ENCODE measurements at places on chromosomes 6 and 20. TPM values are rescaled to one million over a fixed set of nuclear protein-coding genes. Genes with fewer than 3 reads are reported as not detected.

Gene OPRL1
- total RNA-seq = 0.78 TPM

Gene MEP1A
- not detected for total RNA-seq

Gene ANKEF1
- 1.5 TPM for total RNA-seq

Gene GCNT2
- 14.6 TPM for total RNA-seq

Gene SMIM26
- total RNA-seq = 46.0 TPM

DNA sequence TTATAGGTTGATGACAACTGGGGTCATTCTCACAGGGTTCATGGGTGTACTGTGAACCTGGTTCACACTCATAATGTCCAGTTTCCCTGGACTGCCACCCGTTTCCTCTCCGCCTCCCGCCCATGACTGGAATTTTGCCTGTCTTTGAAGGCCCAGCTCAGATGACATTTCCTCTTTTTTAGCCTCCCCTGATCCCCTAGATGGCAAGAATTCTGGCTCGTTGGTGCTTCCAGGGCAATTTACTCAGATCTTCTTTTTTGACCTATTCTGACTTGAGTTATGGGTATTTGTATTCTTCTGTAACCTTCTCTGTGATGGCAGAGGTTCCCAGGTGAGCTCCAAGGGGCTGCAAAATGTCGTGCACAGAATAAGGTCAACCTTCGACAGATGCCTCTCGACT, 5.7 kb upstream of the CITED2 start:
- DNase-seq = no peak

DNA sequence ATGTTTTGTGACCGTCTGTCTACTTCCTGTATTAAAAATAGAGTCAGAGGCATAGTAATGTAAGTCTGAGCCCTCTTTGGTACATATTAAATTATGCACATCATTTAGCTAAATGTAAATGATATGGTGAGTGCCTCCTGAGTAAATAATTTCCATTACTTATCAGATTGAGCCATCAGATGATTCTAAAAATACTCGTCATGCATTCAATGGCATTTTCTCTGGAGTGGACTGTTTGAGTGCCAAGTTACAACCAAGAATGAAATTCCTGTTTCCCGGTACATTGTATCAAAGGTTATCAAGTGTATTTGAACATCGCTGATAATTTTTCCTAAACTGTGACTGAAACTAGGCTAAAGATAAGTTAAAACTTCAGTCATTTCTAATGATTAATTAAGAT, 81.0 kb downstream of the AKAP7 start:
- no peak for DNase-seq

DNA sequence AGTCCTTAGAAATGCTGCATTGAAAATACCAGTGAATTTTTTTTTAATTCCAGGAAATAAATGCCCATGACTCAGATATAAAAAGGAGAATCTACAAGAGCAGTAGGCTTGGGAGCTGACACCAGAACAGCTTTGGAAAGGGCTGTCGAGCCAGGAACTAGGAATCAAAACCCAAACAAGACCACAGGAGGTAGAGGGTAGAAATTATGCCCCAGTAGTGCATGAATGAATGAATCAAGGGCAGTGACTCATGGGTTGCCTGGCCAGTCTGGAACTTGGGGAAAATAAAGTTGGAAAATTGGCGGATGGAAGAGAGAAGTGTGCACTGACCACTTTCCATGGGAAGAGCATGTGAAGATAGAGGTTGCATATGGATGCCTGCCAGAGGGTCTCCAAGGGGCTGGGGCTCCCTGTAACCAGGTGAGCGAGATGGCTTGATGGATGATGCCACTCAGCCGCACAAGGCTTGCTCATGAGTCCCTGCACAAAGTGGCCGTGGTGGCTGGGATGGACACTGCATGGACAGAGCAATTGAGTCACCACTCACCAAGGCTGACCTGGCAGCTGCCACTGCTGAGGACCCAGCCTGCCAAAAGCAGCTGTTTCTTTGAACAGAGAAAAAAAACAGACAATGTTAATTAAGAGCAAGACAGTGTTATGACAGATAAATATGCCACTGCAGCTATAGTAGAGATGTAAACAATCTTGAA, 15.2 kb upstream of the MCCD1 start:
- DNase-seq = no peak

GRCh38 chr6:55675941-55676340, 96.9 kb upstream of the HMGCLL1 start:
- no peak for DNase-seq

DNA sequence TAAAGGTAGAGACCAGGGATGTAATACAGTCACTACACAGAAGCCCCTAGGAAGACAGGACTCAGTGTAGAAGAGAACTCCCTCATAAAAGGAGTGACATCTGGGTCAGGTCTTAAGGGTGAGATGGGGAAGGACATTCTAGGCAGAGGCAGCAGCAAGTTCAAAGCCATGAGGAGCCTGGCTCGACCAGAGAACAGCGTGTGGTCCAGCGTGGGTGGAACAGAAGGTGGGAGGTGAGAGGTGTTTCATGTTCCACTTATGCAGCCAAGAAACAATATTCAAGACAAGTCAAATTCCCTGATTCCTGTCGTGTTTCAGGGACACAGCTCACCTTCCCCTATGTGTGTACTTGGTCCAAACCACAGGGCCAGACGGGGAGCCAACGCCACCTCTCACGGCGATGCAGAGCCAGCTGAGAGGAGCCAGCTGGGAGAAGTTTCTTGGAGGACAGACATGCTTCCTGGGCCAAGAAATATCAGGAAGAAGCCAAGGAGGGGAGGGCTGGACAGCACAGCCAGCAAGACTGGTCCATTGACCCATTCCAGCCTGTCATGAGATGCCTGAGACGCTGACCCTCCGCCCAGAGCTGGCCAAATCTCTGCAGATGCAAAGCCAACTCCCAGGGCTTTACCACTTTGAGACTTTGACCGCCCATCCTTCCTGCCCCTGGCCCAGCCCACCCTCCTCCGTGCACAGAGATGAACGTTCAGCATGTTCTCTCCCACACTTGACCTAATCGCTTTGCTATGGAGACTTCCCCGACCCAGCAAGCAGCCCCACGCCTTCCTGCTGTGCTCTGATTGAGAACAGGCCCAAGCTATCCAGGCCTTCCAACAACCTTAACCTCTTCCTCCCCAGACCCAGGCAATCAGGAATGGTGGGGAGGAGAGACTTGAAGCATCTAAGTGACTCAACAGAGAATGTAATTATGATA, 113.8 kb downstream of the PRND start:
- peak; percentile 77 for DNase-seq

DNA sequence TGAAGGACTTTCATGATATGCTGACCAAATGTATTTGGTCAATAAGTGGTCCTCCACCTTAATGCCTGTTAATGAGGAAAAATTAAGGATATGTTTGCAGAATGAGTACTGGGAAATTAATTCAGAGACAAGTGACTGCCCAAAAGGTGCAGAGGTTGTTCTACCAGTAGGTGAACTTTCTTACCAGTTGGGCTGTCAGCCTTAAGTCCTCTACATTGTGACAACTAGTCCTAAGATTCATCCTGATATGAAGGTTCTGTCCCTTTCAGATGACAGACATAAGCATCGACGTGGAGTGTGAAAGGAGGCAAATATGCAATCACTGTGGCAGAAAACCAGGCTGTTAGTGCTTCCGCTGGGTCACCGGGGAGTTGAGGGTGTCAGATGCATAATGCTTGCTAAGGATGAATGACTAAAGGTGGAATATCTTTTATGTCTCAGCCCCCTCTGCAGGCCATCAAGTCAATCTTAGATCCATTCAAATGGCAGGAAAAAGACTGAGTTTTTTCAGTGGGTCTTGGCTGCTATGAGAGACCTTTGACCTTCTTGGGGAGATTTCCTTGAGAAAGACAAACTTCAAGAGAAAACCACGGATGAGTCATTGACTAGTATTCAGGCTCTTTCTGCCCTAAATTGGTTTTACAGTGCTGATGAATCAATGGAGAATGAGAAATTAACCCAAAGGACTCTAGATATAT, 226.0 kb downstream of the TPBG start:
- no peak for DNase-seq

DNA sequence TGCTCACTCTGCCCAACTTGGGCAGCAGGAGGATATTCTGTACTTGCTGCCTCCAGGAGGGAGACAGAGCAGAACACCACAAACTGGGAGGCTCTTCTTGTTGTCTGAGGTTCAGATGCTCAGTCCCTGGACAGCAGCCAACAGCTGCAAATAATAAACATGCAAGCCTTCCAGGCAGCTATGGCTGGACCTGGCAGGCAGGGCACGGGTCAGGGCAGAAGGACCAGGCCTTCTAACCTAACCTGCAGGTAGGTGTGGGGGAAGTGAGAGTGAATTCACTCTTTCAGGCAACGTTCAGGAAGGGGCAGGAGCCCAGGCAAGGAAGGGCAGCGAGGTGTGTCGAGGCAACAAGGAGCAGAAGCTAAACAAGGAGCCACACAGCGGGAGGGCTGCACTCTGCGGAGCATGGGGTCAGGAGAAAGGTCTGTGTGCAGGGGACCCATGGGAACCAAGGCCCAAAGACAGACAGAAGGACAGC, 31.5 kb downstream of the NINL start:
- no peak for DNase-seq

GRCh38 chr6:159557031-159557430, 136.0 kb downstream of the SOD2 start:
- DNase-seq = no peak

DNA sequence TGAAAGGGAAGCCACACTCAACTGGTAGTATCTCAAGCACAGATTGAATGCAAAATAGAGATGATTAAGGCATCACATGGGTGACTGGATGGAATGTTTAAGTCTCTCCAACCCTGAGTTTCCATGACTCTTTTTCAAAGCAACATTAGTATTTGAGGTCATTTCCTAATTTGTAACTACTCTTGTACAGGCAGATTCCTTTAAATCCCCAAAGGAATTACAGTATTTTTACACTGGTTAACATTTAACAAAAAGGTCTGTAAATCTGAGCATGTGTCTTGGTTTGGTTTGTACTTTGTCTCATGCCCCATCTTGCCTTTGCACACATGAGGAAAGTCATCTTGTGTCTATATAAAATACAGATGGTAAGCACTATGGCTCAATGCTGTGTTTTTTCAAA, 15.1 kb downstream of the RMND1 start:
- DNase-seq = no peak

DNA sequence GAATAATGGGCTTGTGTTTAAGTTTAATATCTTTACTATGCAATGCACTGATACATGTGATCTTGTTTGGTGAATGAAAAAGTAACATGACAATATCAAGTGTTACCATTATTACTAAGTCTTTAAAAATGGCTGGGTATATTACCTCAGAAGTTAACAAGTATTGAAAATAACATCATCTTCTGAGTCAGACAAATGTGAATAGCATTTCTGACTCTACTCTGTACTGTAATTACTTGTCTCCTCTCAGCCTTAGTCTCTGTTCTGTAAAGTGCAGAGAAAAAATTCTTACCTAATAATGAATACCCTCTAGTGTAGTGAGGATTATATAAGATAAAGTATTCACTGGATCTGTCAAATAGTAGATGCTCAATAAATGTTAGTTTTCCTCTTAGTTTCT, 47.0 kb upstream of the GCLC start:
- no peak for DNase-seq

Data from aorta (tissue), 5 donors.